HepG2 (cell line): ENCODE measurements at places on chromosomes 5 and 9.

DNA sequence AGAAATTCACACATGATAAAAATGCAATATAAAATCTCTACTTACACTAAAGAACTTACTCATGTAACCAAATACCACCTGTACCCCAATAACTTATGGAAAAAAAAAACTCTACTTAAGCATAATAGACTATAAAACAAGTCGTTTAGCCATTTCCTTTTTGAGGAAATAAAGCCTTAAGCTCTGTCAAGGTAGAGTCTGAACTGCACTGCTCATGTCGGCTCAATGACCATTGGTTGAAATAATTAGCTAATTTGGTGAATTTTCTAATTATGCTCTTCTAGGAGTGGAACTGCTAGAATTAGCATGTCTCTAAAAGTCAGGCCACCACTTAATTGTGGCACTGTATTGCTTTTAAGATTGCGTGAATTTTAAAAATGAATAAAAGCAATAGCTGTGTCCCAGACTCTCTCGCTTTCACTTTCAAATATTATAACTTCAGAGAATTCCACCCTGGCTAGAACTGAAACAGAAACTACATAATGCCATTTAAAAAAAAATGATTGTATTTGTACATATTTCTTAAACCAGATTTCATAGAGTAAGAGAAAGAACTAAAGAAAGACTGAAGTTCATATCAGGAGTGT is 113.0 kb upstream of the PCA3 start:
- no peak for DNase-seq

DNA sequence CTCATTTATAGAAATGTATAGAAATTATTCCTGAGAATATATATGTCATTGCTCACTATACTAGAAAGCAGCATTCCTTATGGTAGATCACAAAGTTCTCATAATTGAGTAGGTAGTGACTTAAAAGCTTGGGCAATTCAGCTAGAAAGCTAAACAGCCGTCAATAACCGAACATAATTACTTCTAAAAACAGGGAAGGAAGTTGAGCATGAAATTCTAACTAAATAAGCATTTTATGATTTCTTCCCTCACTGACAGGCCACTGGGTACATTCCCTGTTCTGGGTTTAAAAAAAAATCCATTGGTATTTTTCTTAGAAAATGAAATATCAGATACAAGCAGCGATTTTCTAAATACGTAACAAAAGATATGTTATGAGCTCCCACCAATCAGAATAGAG is 91.1 kb upstream of the DAB2 start:
- DNase-seq: no peak

DNA sequence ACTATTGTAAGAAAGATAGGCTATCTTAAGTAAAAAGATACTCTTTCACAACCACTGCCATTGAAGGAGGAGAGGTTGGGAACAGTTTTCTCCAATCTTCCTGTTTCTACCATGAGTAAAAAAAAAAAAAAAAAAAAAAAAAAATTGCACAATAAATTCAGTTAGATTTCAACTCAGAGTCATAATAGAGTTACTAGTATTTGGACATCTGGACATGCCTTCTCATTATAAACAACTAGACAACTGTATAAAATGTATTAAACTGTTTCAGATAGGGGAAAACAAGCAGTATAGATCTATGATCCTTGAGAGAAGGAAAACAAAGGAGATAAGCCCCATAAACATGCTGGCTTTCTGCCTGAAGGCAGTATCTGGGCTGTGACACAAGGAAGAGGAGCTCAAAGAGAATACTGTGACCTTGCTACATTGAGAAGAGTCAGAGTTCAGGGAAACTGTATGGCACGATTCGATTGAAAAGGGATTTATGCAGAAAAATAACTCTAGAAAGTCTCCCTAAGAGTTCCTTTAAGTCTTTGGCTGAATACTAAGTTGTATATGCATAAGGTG is 249.2 kb upstream of the POU5F2 start:
- DNase-seq: no peak

DNA sequence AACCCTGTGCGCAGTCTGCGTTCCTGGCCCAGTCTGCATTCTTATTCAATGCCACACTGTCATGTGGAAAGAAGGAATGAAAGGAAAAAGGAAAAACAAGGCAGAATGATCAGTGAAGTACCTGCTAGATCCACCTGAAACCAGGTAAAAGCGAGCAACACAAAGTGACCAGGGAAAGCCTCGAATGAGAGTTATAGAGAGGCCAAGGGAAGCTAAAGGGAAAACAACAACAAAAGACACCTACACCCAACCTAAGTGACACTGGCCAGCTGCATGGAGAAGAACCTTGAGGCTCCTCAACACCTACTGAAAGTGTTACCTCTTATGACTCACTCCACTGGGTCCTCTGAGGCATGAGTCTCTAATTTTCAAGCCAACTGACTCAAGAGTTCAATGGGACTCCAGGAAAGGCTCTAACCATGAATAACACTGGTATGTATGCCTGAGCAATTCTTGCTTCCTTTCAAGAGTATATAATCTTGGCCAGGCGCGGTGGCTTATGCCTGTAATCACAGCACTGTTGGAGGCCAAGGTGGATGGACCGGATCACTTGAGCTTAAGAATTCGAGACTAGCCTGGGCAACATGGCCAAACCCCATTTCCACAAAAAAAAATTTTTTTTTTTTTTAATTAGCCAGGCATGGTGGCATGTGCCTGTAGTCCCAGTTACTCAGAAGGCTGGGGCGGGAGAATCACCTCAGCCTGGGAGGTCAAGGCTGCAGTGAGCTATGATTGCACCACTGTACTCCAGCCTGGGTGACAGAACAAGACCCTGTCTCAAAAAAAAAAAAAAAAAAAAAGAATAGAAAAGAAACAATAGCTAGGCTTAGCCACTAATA is 29.0 kb downstream of the MTMR12 start:
- no peak for DNase-seq

DNA sequence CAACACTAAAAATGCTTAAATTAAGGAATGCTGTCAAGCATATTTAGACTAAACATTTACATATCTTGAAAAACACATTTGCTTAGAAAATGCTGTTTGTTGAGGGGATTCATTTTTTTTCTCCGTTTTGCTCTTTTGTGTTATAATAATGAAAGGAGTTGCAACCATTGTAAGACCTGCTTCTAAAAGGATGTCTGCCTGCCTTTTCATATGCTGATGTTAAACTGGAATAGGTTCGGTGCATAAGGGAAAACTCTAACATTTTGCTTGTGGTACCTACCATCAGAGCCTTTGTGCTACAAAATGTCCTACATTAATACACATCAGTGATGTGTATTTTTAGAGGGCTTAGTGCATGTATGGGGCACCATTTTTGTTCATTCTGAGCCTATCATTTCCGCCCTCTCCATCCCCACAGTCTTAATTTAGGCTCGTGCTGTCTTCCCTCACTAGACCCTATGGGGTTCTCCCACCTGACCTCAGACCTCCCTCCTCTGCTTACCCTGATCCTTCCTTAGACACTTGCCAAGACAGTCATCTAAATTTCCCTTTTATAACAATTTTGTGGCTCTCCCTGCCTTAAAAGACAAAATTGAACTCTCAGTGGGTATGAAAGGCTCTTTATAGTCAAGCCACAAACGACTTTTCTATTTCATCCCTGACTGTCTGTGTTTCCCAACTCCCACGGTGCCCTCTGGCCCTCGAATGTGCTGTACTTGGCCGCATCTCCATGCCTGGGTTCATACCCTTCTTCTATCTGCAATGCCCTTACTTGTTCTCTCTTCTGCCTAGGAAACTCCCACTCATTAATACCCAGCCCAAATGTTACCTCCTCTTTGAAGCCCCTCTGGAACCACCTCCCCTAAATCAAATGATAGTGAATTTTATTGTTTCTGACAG is 61.2 kb downstream of the CMYA5 start:
- DNase-seq: no peak

GRCh38 chr9:9963841-9964240 is 649.0 kb downstream of the PTPRD start:
- no peak for DNase-seq
